ENCODE measurements at places on chromosomes 6 and 20.

DNA sequence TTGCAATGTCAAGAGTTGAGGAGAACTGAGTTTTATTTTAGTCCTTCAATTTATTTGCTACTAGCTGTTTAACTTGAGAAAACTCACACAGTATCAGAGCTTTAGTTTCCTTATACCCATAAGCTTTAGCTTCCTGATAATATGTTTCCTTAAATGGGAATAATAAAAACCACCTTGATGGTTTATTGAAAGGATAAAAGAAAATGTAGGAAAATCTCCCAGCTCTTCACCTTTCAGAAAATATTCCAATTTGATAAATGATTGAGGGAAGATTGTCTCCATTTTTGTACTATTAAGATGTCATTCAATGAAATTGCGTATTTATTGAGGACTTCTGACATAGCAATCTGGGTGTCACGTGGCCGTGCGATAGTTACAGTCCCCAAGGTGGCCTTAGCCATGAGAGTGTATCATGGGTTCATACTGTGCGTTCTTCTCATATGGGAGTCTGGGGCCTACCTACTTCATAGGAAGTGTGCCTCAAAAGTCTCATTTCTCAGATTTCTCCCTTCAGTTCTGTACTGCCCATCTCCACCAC is 296.3 kb upstream of the BMP2 start:
- no peak for DNase-seq

- no peak for DNase-seq
Measured at GRCh38 chr6:148304976-148305375, 37.7 kb upstream of the SASH1 start.

DNA sequence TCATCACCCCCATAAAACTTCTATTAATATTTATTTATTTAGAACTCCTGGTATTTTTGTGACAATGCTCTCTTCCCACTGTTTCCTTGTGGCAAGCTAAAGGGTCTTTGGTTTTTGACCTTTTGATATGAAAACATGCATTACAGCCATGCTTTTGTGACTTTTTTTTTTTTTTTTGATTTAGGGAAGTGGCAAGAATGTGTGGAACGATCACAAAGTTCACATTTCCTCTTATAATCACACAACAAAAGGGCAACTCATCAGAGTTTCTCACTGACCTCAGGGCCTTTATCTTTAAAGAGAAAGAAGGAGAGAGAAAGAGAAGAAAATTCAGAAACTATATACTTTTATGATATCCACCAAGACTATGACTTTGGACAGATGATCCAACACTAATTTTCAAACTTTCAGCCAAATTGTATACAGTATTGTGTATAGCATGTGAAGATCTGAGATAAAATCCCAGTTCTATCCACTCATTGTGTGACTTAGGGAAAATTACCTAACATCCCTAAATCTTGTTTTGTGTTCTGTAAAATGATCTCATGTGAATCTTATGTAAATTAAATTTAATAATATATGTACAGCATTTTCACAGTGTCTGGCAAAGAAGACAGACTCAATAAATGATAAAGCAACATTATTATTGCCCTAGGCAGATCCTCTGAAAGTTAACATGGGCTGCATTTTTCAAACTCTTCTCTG is 106.8 kb upstream of the MARCKS start:
- DNase-seq, result no peak

GRCh38 chr20:50838707-50839385 is 44.0 kb downstream of the BCAS4 start:
- DNase-seq, result no peak

DNA sequence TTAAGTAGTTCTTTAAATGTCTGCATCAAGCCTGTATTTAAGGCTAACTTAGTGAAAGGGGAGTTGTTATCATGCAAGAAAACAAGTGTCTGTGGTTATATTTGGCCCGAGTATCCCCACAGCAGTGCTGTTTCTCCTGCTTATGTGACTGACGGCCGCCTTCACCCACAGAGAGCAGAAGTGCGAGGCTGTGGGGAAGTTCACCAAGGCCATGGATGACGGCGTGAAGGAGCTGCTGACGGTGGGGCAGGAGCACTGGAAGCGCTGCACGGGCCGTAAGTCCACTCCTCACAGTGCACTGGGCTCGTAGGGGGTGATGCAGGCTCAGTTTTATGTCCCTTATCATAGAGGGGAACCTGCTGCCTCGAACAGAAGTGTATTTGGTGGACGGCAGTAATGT is 53.2 kb upstream of the SYNJ2 start:
- no peak for DNase-seq

DNA sequence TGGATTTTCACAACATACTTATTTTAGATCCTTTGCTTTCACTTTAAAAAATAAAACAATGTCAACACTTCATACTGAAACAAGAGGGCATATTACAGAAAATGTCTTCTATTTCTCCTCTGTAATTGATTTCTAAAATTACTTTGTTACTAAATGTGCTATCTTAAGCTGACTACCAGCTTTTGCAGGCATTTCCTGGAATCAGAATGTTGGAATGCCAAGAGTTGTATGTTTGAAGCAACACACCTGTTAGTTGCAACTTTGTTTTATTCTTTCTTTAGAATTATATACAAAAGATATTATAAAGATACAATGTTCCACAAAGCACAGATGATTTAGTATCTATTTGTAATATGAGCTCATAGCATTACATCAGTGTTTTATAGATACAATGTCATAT is 62.5 kb upstream of the TMEM170B start:
- DNase-seq, result no peak

DNA sequence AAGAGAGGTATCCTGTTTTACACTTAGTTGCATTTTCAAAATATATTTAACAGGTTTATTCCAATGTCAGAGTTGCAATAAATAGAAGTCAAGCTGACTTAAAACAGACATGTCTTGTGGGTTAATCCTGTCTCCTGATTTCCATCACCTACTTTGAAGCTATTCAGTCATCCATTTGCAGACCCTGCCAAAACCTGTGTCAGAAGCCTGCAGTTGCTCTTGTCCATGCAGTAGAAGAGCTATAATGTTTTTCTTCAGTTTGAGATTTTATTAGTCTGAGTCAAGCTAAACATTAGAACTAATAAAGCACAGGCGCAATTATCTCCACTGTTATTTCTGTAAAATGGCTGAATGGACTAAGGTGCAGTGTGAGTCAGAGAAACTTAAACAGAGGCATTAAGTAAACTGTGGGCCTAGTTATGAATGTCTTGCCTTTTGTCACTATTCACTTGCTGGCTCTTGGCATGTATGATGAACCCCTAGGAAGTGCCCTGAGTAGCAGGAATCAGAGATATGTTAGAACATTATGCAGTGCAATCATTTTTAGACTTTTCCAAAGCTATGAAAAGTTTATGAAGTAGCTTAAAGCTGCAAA is 11.0 kb upstream of the HDGFL1 start:
- DNase-seq, result no peak

- no peak for DNase-seq
Measured at GRCh38 chr20:50843331-50844276, 48.7 kb downstream of the BCAS4 start.

DNA sequence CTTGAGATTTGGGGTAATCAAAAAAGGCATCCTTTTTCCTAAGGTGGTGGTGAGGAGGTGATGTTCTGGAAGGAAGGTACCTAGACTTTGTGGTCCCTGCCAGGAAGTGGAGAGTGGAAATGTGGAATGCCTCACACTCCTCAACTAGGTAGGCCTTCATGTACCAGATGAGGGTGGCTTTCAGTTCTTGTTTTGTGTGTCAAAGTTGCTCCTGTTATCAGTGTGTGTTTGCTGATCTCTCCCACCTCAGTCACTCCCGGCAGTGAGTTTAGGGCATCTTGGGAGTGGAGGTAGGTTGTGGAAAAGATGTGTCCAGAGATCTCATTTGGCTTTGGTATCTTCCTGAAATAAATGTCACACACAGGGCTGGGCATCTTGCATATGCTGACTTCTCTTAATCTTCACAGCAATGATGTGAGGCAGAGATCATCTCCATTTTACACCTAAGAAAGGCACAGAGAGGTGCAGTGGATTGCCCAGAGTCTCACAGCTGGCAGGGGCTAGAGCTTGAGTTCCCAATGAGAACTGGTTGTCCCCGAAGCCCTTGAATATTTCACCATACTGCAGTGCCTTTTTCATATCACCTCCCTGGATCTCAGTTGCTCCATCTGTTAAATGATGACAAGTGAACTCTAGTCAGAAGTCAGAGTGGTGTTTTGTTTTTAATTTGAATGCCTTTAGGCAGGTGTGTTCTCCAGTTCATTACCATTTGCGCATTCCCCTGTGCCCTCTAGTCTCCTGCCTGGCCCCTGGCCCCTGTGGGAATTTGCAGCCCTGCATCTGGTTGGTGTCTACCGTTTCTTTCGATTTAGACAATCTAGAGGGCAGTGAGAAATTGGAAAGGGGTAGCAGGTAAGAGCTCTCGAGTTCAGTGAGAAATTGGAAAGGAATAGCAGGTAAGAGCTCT is 2.9 kb downstream of the PKIG start:
- no peak for DNase-seq

- DNase-seq, result no peak
Measured at GRCh38 chr20:31858760-31859083, 11.6 kb downstream of the DUSP15 start.

- no peak for DNase-seq
Measured at GRCh38 chr20:64041040-64041780, 5.2 kb downstream of the C20orf204 start.

- DNase-seq, result no peak
Measured at GRCh38 chr6:107666084-107666980, 157.8 kb downstream of the SCML4 start.

DNA sequence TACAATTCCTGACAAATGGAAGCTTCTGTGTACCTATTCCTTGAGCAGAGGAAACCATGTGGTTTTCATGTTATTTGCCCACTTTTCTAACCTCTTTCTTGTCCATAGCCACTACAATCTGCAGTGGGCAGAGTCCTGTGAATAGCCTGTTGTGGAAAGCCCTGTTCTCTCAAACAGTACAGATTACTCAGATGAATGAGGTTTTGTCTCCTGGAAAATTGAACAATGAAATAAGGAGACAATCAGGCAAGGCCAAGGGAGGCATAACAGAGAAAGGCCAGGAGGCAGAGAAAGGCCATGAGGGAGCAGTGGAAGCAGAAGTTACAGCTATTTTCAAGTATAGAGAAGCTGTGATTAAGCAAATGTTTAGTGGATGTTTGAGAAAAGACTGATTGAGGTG is 189.3 kb downstream of the GRIK2 start:
- no peak for DNase-seq

DNA sequence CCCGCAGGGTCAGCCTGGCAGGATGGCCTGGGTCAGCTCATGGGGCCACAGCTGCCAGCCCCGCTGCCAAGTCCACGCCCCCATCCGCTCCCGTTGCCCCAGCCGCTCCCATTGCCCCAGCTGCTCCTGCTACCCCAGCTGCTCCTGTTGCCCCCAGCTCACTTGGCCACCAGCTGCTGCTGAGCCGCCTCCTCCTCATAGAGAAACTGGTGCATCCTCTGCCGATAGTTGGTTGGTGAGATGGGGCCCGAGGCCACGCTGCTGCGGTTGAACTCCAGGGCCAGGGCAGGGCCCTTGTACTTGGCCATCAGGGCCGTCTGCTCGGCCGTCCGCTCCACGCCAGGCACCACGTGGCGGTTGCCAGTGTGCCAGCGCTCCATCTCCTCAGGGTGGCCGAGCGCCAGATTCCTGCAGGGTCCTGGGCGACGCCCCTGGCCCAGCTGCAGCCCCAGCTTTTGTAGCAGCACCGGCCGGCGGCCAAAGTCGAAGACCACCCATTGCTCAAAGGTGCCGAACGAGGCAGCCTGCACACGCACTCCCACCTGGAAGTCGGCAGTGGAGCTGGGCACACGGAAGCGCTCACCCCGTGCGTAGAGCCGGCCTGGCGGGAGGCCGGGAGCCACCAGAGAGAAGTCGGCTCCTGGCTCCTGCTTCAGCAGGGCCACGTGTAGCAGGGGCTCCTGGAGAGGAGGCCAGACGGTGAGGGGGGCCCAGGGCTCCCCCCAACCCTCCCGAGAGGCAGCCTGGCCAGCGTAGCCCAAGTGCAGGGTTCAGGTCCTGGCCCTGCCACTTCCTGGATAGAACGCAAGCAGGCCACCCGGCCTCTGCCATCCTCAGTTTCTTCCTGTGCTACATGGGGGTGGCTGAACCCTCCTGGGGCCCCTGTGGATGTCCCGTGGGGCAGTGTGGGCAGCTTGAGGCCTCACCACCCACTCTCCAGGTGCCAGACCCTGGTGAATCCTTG is 4.8 kb downstream of the HELZ2 start:
- DNase-seq, result no peak

DNA sequence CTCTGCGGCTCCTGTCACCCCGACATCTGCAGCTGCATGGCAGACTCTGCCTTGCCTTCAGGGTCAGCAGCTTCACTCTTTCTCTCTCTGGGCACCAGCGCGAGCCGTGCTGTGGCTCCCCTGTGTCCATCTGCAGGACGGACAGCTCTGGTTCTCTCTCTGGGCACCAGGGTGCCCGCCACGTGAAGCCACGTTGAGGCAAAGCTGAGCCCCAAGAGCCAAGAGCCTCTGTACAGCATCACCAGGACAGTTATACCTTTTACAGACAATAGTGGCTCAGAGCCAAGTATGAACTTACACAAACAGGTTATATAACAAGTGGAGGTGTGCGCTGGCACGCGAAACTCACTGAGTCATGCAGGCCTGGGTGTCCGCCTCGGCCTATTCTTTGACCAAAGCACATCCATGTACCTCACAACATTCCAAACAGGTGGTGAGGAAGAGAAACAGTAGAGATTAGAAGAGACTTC is 50.8 kb downstream of the FAM50B start:
- no peak for DNase-seq

- DNase-seq, result peak; percentile 33
Measured at GRCh38 chr6:107712665-107713551, 111.2 kb downstream of the SCML4 start.

- DNase-seq, result no peak
Measured at GRCh38 chr6:151627689-151628444, 134.1 kb downstream of the CCDC170 start.

- no peak for DNase-seq
Measured at GRCh38 chr6:118892355-118892991, 1.5 kb upstream of the ASF1A start.

DNA sequence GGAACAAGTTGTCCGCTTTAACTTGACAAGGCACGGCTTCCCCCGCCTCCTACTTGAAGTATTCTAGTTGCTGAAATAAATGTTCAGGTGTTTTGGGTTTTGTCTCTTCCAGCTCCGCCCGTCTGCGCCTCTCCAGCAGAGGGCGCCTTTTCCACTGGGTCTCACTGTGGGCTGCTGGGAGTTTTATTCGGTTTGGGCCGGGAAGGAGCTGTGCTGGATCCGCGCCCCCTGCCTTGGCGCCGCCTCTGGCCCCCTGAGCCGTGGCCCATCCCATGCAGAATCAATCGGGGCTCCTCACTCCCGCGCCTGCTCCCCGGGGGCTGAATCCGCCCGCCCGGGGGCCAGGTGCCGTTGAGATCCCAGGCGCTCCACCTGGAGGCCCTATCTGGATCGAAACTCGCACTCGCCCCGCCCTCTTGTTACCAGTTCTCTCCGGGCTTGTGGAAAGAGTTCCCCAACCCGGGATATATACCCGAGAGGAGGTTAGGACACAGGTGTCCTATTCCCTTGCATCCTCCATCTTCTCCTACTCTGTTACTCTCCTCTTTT is 51.0 kb upstream of the TCF21 start:
- peak; percentile 20 for DNase-seq

Measured in CD4-positive, alpha-beta T cell treated with Interleukin-15 for 1 hour (primary cell).